ENCODE measurements at places on chromosomes 4 and X.

- DNase-seq = peak; percentile 86
These were observed 90.7 kb downstream of the CDS1 start for GRCh38 chr4:84673475-84674240.

GRCh38 chr4:126777649-126778048, 855.1 kb upstream of the INTU start:
- peak; percentile 32 for DNase-seq

- DNase-seq = no peak
These were observed 357.2 kb upstream of the GATB start for GRCh38 chr4:152117933-152118507.

DNA sequence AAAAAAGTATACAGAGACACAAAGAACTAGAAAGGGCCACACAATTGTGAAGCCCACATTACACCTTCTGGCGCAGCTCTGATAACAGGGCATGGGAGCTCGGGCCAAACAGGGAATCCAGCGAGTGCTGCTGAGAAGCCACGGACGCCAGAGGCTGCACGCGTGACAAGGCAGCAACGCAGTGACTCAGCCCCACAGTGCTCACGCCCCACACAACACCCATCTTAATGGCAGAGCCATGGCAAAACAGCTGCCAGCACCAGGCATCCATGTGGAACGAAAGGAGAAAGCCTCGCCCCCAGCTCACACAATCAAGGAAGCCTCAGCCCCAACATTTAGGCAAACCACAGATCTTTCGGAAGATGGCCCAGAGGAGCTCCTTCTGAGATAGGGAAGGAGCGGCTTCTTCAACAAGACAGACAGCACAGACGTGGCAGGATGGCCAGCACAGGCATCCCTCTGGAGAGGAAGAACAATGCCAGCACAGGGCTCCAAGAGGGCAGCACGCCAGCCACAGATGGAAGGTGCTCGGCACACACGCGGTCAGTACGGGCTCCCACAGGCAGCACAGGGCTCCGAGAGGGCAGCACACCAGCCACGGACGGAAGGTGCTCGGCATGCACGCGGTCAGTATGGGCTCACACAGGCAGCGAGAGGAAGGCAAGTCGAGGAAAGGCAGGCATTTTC, 33.1 kb downstream of the GAK start:
- DNase-seq = no peak

DNA sequence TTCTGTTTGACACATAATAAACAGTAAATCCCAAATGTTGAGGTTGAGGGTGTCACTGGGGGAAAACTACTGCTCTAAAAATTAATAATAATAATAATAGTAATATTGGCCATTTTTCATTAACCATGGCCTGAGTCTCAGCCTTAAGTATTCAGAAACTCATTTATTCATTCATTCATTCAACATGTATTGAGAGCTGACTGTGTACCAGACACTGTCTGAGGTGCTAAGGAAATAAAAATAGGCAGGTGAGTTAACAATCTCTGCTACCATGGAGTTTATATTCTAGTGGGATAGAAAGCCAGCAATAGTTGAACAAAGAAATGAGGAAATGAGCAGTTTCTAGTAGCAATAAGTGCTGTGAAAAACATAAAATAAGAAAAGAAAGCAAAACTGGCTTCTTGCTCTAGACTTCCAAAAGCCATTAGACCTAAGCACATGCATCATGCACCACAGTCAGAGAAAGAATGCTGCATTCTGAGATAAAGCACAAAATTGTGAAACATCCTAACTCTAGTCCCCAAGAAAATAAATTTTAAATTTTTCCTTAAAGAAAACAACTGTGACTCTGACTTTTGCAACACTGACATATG, 278.7 kb downstream of the RCHY1 start:
- DNase-seq = no peak
